CD4-positive, alpha-beta T cell treated with Interferon gamma for 1 hour (primary cell): ENCODE measurements at places on chromosomes 3 and 15.

DNA sequence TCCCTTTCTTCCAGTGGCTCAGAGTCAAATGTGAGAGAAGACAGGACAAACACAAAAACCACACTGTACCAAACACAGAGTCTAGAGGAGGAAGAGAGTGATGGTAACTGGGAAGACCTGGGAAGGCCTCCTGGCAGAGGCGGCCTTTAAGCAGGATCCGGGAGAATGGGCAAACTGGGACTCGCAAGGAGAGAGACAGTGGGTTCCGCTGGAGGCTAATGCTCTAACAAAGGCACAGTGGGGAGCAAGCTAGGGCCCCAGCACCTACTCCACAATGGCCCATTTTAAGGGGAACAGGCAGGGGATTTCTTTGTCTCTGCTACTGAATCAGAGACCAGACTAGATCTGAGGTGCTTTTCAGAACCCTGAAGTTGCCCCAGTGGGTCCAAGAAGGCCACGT is 81.4 kb upstream of the HES1 start:
- DNase-seq = no peak

DNA sequence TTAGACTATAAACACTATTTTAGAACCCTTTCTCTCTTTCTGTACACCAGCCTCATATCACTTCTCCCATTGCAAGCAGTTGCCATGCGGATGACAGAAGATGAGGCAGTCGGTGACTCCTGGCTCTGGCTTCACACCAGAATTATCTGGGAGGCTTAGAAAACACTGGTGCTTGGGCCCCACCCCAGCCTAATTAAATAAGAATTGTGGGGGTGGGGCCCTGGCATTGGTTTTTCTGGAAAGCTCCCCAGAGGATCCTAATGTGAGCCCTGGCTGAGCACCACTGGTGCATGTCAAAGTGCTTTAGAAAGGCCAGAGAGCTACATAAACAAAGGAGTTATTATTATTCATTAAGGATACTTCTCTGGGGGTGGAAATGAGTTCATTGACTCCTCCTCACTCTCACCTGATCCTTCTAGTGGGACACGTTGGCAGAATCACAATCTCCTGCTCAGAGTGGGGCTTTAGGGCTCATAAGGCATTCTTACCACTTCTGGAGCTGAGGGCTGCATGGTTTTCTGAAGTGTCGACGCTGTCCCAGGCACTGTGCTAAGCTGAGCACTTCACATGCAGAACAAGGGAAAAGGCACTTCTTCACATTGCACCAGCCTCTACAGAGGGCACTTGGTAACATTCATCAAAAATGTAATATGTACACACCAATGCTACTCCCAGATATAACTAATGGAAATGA is 188.5 kb upstream of the TLE3 start:
- DNase-seq = no peak

- DNase-seq = no peak
These were observed 378.9 kb upstream of the ALCAM start for GRCh38 chr3:104987859-104988258.

- peak; percentile 43 for DNase-seq
These were observed 993 bp upstream of the SIAH2 start for GRCh38 chr3:150763841-150764483.

- DNase-seq = no peak
These were observed 15.9 kb downstream of the ARHGAP31 start for GRCh38 chr3:119310071-119310470.

- DNase-seq = no peak
These were observed 25.5 kb upstream of the KLF13 start for GRCh38 chr15:31300981-31301672.

- DNase-seq = no peak
These were observed 3.2 kb downstream of the RAP2B start for GRCh38 chr3:153165261-153165681.

DNA sequence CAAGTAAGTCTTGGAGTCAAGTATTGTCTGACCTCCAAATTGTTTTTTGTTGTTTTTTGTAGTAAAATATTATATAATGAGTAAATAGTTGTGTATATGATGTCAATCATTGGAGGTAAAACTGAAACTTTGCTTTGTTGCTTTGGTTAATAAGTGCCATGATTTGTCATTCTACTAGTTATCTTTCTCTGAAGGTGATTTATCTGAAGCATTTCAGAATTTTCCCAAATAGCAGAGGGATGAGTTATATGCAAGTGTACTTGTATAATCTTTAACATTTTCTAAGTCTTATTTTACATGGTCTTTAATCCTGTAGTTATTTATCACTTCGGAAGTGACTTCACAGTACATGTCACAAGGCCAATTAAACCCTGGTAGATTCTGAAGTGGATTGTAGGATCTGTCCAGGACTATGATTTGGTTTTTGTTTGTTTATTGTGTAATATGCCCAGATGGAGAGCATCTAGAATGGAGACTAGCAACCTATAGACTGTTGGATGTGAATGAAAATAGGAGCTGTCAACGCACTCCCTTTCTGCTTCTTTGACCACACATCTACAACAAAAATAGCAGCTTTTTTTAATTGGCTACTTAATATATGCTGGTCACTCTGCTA is 93.1 kb upstream of the SAMMSON start:
- no peak for DNase-seq

DNA sequence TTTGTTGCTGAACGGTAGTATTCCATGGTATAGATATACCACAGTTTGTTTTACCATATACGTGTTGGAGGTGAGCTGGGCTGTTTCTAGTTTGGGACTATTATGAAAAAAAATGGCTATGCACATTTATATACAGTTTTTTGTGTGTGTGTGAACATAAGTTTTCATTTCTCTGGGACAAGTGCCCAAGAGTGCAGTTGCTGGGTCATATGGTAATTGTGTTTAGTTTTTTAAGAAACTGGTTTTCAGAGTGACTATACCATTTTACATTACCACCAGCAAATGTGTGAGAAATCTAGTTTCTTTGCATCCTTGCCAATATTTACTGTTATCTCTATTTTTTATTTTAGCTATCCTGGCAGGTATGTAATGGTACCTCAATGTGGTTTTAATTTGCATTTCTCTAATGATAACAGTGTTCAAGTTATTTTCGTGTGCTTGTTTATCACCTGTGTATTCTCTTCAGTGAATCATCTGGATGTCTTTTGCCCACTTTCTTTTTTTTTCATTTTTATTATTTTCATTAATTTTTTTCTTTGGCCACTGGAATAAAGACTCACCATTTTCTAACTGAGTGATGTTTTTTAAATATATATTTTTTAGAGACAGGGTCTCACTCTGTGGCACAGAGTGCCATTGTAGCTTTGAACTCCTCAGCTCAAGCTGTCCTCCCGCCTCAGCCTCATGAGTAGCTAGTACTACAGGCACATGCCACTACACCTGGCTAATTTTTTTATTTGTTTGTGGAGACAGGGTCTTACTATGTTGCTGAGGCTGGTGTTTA is 75.3 kb downstream of the ZNF609 start:
- DNase-seq = no peak

- no peak for DNase-seq
These were observed 107.0 kb downstream of the ETFA start for GRCh38 chr15:76204109-76204845.

DNA sequence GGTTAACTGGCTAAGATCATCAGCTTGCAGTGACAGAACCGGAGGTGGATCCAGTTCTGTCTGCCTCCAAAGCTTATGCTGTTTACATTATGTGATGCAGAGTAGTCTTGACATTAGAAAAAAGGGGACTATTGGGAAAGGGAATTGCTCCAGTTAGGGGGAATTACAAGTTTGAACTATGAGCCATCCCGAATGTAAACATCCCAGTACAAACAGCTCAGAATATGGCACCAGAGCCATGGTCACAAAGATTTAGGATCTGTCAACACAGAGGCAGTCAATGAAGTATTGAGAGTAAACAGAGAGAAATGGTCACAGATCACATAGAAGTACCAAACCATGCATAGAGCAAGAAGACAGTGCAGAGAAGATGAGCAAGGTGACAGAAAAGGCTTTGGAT is 39.8 kb upstream of the CRTC3 start:
- no peak for DNase-seq

- no peak for DNase-seq
These were observed 148.3 kb downstream of the ROBO2 start for GRCh38 chr3:77188210-77188609.

DNA sequence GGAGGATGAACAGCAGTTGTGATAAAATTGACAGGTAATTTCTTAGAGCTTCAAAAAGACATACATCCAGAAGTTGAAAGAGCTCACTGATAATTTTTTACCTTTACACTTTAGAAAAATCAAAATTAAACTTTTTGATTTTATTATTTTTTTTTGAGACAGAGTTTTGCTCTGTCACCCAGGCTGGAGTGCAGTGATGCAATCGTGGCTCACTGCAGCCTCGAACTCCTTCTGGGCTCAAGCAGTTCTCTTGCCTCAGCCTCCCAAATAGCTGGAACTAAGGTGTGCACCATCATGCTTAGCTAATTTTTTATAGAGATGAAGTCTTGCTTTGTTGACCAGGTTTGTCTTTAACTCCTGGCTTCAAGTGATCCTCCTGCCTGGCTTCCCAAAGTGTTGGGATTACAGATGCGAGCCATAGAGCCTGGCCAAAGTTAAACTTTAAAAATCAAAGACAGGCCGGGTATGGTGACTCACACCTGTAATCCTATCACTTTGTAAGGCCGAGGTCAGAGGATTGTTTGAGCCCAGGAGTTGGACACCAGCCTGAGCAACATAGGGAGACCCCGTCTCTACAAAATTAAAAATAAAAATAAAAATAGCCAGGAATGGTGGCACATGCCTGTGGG is 21.7 kb downstream of the PLA2G4F start:
- no peak for DNase-seq

DNA sequence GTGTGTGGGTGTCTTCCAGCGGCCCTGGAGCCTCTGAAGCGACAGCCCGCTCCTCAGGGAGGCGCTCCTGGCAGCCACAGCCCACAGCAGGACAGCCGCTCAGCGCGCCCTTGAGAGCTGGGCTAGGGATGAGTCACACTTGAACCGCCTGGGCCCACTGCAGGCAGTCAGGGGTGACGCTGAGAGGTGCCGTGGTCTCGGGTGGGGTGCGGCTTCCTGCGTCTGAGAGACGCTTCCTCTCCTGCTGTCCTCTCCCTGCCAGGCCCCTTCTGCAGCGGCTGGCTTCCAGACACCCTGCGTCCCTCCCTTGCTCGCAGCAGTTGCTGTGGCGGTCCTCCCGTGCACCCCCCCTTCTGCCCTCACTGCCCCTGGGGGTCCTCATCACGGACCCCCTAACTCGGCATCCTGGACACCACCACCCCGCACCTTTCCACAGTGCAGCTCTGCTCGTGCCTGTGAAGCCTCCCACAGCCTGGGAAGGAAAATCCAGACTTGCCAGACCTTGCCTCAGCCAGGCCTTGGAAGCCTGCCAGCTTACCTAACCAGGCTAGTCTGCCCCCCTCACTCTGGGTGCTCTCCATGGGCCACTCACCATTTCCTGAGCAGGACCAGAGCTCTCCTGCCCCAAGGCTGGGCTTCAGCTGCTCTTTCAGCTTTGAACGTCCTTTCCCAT is 1.1 kb upstream of the SPTBN5 start:
- peak; percentile 92 for DNase-seq

- no peak for DNase-seq
These were observed 35.1 kb upstream of the P3H2 start for GRCh38 chr3:190155752-190156151.
